ENCODE measurements at places on chromosomes 16 and 17.

DNA sequence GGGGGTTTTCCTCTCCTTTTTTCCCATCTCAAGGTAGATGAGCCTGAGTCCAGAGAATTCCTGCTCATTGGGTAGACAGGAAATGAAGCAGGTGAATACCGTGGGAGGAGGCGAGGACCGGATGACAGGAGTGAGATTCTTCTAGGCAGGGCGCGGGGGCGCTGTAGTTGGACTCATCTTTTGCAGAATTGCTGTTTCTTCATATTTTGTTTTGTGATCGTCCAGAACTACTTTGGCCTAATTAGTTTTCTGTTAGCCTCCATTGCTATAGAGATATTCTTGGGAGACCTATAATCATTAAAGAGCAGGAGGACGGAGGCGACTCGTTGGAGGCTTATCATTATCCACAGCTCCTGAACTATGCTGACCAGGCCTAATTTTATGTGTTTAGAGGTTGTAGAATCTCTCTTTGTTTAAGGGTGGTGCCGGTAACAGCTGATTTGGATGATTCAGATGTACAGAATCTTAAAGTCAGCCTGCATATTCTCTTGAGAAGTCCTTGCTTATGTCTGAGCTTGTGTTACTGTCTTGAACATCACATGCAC is 650 bp downstream of the ATP6V0A1 start:
- peak; percentile 35 for DNase-seq

GRCh38 chr16:2244301-2244700 is 7.1 kb downstream of the ECI1 start:
- no peak for DNase-seq

DNA sequence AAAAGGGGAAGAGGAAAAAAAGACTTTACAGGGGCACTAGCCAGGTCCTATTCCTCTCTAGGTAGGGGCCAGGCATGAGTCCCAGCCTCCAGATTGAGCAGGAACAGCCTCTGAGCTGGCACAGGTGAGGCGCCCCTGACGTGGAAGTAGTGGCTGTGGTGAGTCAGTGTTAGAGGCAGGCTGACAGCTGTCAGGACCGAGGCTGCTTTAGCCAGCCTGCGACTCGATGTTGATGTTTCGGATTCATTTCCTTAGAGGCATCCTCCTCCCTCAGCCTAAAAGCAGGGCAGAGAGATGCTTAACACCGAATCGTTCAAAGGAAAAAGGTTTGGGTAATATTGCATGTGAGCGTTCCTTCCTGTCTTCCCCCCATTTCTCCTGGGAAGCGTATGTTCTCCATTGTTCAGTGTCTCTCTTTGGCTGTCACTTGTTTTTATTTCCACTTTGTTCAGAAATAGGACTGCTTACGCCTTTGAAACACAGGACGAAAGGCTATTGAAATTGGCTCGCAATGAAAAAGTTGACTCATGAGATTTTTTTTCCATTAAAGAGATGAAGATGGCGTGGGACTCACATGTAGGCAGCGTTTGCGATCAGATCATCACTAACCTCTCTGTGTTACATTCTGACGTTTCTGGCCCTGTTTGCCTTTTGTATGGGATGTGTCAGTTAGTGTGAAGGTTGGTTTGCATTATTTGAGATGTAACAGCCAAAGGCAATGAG is 1.3 kb downstream of the KIAA0513 start:
- DNase-seq: peak; percentile 29

- DNase-seq: no peak
Measured at GRCh38 chr16:65307286-65307685, 185.4 kb upstream of the CDH11 start.
